Activated CD8-positive, alpha-beta memory T cell treated with anti-CD3 and anti-CD28 coated beads, Interleukin-2, amount 50 U/mL, for 4 hours (primary cell): ENCODE measurements at places on chromosomes 11 and 22.

DNA sequence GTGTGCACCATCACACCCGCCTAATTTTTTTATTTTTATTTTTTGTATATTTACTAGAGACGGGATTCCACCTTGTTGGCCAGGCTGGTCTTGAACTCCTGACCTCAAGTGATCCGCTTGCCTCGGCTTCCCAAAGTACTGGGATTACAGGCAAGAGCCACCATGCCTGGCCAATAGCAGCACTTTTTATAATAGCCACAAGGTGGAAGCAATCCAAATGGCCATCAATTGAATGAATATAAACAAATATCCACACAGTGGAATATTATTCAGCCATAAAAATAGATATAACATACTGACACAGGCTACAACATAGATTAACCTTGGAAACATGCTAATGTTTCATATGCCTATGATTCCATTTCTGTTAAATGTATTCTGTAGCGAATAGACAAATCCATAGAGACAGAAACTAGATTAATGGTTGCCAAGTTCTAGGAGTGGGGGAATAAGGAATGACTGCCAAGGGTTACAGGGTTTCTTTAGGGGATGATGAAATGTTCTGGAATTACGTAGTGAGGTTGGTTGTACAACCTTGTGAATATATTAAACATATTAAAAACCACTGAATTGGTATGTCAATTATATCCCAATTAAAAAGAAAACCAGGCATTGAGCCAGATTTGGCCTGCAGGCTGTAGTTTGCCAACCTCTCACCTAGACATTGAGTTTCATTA, 4.8 kb downstream of the VPS51 start:
- no peak for DNase-seq

DNA sequence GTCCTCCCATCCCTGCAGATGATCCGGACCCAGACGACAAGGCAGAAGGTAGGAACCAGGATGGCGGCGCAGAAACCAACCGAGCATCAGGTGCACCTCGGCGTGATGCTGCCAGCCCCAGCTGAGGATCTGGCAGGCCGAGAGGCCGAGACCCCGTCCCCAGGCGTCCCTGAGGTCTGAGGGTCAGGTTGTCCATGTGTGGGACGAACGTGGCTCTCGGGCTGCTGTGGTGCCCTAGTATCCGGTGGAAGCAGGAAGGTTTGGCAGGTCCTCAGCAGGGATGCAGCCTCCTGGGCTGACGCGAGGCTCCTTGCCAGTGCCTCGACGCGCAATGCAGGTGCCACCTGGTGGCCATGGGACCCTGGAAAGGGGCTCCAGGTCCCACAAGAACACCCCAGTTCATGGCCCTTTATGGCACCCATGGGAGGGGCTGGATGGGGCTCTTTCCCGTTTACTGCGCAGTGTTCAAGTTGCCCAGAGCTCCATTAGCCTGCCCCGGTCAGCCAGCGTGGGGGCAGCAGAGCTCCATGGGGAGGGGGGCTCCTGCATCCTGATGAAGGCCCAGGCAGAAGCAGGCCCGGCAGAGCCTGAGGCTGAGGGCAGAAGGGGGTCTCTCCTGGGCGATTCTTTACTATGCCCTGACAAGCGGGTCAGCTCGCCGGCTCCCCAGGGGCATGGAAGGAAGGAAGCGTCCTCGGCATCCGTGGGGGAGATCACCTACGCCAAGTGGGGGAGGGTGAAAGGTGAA, 129.9 kb downstream of the CTTN start:
- no peak for DNase-seq

DNA sequence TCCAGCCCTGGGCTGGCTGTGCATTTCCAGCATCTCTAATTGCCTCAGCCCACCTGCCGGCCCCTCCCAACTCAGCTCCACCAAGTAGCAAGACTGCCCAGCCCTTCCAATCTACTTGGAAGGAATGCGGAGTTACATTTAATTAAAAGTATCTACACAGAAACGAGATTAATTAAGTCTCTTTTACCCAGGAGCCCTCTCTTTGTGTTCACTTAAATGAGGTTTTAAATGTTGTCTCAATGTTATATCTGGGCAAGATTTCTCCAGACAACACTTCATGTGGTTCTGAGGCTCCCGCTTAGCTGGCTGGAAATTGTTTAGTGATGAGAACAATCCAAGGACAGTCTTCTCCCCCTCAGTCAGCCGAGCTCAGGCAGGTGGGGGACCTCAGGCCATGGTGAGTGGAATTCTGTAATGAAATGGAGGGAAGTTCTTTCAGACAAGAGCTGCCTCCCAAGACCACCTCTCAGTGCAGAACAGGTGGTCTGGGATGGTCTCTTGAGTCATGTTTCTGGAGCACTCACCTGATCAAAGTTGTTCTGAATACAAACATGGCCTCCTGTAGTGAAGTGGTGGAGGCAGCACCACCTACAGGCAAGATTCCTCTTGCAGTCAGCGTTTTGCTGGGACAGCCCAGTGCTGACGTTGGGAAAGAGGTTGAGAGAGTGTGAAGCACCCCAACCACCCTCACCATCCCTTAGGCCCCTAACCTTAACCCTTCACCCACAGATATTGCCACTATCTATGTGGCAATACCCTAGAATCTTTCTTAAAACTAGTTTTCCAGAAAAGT, 371.6 kb downstream of the CADM1 start:
- DNase-seq = no peak

GRCh38 chr11:111518668-111519067, 4.1 kb downstream of the HOATZ start:
- DNase-seq = no peak

DNA sequence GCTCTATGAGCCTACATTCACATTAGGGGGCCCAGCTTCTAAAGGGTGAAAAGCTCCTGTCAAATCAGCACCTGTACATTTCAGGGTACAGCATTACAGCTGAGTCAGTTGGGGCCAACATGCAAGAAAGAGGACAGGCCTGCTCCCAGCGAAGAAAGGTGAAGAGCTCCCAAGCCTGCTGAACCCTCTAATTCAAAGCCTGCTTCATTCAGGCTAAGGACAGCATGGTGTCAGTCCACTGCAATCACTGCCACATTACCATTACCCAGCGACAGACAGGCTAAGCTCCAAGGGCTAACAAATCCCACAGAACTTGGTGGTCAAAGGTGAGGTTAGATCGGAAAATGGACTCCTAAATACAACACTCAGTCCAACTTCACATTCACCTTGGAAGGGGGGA, 65.4 kb upstream of the CHRM4 start:
- DNase-seq = no peak

DNA sequence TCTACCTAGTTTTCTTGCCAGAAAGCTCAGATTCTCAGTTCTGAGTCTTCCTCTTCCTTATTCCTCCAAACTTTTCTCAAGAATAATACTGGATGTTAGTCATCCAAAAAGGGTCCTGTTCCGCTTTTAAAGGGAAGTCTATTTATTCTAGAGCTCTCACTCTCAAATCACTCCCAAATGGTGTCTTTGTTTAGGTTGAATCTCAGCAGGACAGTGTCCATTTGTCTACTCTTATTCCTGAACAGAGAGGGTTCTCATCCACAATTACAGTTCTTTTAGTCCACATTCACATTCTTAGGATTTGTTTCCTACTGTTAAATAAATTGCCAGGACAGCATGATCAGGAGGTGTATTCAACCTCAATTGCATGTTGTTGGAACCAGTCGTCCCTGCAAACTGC, 61.3 kb downstream of the MUC15 start:
- DNase-seq = no peak

GRCh38 chr22:38570779-38571364, 889 bp upstream of the DMC1 start:
- peak; percentile 37 for DNase-seq

GRCh38 chr11:44957776-44958564, 7.3 kb upstream of the TP53I11 start:
- no peak for DNase-seq

DNA sequence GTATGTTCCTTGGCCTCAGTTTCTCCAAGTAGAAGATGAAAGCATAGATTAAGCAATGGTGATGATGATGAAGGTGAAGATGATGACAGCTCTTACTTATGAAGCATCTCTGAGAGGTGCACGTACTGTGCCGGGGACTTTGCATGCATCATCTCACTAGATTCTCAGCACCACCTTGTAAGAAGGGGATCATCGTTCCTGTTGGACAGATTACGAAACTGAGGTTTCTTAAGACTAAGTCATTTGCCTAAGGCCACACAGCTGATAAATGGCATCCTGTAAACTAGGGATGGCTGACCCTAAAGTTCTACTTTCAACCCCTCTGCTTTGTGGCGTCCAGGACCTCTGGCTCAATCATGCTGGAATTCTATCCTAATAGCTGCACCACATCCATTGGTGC, 8.7 kb downstream of the MS4A15 start:
- DNase-seq = no peak

DNA sequence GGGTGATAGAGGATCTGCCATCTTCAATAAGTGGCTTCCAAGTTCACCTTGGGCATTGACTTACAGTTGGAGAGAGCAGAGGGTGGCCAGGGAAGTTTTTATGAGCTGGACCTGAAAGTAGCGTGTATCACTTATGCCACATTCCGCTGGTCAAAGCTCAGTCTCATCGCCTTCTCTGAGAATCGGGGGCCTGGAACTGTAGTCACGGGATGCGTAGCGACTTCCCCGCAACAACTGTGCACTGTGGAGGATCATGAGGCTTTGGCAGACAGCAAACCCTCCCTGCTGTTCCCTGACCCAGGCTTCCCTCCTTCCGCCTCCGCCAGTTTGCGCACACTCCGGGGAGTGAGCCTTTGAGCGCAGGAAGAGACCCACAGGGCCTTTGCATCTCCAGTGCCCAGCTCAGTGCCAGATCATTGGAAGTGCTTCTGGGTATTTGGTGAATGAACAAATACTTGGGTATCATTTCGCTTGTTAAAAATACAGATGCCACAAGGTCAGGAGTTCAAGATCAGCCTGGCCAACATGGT, 95.5 kb downstream of the CEP164 start:
- DNase-seq = no peak

DNA sequence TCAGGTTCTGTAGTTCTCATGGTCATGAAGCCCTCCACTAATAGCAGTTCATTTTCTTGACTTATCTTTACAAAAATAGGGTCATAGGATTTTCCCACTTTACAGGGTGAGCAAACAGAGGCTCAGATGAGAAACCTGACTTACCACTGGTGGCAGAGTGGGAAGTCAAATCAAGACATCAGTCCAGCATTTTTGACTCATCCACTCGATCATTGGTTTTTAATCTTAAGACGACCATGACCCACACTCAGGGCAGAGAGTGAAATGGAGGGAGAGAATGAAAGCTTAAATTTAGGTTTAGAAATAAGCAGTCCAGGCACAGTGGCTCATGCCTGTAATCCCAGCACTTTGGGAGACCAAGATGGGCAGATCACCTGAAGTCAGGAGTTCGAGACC, 42.1 kb downstream of the RTL6 start:
- no peak for DNase-seq

- DNase-seq = no peak
Measured at GRCh38 chr11:128201801-128202200, 385.6 kb downstream of the ETS1 start.

- no peak for DNase-seq
Measured at GRCh38 chr22:45859231-45860161, 117.5 kb downstream of the WNT7B start.

DNA sequence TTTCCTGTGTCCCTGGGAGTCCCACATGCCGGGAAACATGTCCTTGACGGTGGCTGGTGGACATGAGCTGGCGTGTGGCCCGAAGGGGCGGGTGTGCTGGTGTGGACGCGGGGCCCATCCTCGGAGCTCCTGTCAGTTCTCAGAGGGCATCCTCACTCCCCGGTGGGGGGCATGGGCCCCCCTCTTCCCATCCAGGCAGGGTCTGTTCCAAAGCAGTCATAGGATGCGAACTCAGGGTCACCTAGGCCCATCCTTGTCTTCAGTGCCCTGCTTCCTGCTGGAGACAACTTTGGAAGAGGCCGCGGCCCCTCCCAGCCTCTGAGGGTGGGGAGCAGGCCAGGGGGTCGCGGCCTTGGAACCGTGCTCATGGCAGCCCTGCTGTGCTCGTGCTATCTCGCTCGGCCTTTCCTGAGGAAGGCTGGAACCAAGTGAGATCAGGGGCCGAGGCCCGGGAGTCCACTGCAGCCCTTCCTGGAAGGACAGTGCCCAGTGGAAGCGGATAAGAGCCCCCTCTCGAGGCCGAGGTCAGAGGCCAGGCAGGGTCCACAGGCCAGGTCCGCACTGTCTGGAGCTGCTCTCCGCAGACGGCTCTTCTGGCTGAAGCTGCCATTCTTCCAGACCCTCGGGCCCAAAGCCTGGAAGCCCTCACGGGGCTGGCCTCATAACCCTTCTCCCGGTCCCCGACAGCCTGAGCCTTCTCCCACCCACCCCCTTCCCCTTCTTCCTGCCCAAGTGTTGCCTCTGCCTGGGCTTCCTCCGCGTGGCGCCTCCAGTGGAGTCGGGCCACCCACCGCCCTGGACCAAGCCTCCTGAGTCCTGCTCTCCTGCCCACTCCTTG, 8.7 kb downstream of the GRK2 start:
- DNase-seq = peak; percentile 15

DNA sequence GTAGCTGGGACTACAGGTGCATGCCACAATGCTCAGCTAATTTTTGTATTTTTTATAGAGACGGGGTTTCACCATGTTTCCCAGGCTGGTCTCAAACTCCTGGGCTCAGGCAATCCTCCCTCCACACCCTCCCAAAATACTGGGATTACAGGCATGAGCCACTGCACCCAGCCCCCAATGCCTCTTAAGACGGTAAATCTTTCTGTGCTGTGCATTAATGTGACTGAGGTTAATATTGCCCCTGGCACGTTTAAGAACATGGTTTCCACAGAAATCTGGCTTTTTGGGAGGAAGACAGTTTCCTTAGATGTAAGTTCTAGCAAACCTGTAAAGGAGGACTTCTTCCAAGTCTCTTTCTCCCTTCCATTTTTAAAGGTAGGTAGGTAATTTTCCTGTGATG, 6.1 kb upstream of the HORMAD2 start:
- DNase-seq = no peak

GRCh38 chr11:94302776-94303175, 1.6 kb upstream of the IZUMO1R start:
- DNase-seq = no peak

DNA sequence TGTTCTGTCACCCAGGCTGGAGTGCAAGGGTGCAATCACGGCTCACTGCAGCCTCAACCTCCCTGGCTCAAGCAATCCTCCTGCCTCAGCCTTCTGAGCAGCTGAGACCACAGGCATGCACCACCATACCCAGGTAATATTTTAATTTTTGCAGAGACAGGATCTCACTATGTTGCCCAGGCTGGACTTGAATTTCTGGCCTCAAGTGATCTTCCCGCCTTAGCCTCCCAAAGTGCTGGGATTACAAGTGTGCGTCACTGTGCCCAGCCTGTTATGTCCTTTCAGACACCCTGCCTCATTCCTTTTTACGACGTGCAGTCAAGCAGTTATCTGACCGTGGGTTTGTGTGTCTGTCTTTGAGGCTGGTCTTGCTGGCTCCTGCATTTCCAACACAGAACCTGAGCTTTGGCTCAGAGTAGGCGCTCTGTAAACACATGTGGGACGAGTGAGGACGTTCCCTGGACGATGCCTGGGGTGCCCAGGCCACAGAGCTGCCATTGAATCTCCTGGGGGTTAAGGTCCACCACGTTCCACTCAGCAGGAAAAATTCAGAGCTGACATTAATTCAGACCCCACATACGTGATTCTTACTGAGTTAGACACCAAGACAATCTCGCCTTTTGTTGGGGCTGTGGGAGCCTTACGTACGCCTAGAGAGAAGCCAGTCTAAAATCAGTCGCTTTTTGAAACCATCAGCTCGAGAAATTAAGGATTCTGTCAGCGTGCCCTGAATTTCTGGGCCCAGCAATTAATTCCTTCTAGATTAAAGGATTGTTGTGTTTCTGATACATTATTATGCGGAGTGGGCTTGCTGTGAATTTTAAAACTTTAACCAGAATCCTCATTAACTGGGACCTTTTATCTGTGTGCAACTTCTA, 21.5 kb upstream of the EMID1 start:
- no peak for DNase-seq
